ENCODE measurements at places on chromosomes 2 and 18.

- no peak for DNase-seq
Observed at GRCh38 chr18:59159986-59160385, 20.3 kb downstream of the SEC11C start.

- DNase-seq, result no peak
Observed at GRCh38 chr2:30692829-30693275, 114.4 kb downstream of the CAPN13 start.

DNA sequence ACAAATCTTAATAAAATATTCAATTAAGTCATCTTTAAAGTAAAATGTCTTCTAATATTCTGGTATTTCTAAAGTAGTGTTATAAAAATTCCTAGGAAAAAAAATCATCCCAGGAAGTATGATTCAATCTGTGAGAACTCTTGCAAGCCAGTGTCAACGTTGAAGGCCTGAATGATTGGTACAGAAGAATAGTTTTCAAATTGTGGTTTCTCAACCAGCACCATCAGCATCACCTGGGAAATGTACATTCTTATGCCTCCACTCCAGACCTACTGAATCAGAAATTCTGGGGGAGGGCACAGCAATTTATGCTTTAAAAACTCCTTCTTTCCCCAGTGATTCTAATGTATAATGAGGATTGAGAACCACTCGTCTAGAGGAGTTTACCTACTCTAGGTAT, 62.3 kb upstream of the C2orf15 start:
- no peak for DNase-seq

DNA sequence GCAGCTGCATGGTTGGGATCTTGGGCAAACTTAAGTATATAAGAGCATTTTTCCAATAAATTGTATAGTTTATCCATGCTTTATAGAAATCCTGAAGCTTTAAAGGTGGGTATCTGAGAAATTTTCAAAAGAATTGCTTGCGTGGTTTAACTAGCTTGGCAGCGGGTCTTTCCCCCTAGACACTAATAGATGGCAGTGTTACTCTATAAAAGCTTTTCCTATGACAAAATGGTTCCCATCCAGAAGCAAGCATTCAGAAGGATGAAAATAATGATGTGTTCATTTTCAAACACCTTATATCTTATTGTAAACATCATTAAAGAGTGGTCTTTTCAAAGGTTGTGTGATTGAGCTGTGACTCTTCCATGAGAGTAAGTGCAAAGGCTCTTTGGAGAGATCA, 45.9 kb downstream of the KDM3A start:
- no peak for DNase-seq

DNA sequence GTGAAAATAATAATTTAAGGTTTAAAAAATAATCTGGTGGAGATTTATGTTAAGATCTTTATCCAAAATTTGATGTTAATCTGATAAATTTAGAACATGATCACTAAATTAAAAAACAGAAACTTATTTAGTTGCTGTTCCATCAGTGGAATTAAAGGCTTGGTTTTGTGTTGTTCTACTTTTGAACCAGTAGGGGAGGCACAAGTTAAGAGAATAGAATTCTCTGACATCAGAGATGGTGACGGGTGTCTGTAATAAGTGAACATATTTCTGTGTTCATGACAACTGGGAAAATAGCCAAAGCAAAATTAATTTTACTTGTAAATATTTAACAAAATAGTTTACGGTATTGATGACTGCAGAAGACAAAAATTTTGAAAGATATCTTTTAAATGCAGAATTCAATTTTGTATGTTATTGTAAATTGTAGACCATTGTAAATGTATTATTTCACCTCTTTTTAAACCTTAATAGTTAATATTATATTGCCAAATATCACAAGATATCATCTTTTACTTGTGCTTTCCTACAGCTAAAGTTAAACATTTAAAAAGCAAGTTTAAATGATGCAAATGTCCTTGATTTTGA, 106.0 kb downstream of the UBR3 start:
- DNase-seq, result no peak

- DNase-seq, result no peak
Observed at GRCh38 chr2:55877087-55877436, 46.5 kb downstream of the EFEMP1 start.

DNA sequence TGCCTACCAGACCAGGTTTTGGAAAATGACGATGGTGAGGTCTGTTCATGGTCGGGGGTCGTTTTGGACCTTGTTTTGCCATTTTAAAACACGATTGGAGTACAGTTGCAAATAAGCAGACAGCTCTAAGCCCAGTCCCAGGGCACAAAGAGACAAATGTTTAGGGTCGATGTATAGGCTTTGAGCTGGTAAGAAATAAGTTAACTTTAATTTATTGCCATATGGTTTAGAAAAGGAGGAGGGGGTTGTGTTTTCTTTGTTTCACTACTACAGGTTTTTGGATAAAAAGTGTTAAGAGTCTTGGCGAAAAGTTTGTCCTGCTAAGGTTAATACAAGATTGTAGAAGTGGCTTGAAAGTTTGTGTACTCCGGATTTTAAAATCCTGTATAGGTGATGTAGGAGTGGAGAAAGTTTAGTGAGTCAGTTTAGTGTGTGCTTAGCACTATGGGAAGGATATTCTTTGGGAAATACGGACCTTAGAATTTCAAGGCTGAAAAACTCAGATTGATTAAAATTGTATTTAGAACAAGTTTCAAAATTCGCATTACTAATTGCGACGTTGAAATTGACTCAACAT, 1.3 kb downstream of the KCMF1 start:
- DNase-seq, result no peak

GRCh38 chr2:3021720-3022119, 355.9 kb downstream of the EIPR1 start:
- DNase-seq, result no peak

DNA sequence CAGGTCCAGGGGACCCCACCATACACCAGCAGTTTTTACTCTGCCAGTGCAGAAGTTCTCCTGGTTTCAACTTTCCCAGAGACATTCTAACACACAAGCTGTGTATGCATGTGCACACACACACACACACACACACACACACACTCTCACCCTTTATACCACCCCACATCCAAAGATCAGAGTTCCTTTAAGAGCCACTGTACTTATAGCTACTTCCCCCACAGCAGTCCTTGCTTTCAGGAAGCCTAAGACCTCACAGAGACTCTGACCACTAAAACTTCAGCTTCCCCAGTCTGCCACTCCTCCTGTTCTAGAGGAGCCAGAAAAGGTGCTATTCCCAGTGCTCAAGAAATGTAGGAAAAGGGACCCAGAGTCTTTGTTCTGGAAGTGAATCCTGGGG, 107.8 kb downstream of the ZNF521 start:
- DNase-seq, result no peak

GRCh38 chr2:111912547-111912946, 14.1 kb downstream of the MERTK start:
- no peak for DNase-seq

DNA sequence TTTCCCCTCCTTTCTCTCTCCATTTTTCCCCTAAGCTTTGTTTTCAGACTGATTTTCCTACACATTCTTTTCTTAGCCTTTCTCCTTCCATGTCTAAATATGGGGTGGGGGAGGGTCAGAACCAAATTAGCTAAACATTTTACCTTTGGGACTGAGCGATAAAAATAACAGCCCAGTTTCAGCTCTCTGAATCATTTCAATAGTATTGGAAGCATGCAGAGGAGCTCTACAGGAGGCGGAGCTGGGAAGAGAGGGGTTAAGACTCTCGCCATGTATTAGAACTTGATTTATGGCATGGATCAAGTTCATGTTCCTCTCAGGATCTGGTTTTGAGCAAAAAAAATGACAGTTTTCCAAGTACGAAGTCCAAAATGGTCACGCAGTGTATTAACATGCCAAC, 109.1 kb downstream of the CPO start:
- no peak for DNase-seq

DNA sequence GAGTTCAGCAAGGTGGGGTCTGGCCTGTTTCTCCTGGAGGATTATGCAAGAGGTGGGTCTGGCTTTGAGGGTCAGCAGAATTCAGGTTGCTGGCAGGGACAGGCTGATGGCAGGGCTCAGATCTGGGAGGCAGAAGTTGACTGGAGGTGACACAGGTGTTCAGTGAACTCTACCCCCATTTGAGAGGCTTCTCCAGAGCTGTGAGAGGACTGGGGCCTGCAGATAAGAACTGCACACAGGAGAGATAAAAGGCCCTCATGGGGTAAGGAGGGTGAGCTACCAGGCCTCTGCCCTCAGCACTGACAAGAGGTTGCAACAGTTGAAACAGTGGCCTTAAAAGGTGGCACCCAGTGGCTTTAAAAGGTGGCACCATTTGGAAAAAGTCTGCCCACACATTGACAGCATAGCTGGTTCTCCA, 13.1 kb downstream of the MOCOS start:
- DNase-seq, result no peak

- no peak for DNase-seq
Observed at GRCh38 chr2:111665011-111665410, 219.0 kb downstream of the ANAPC1 start.

DNA sequence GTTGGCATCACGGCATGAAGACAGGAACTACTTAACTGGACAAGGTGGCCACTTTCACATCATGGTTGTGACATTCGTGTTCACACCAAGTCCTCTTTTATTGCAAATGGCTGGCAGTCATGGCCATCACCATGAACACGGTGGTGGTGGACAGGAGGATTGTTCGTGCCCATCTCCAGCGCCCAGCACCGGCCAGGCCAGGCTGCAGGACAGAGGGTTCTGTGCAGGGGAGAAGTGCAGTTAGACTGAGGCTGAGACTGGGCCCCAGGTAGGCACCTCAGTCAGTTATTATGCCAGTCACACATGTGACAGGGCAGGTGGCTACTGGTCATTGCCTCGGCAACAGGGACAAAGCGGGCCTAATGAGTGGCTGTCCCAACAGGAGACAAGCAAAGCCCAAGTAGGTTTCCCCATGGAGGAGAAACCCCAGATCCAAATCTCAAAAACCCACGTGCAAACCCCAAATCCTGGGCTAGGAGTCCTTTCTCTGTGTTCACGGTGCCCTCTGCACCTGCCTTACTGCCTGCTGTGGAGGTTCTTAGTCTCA, 468.1 kb upstream of the MYT1L start:
- no peak for DNase-seq

DNA sequence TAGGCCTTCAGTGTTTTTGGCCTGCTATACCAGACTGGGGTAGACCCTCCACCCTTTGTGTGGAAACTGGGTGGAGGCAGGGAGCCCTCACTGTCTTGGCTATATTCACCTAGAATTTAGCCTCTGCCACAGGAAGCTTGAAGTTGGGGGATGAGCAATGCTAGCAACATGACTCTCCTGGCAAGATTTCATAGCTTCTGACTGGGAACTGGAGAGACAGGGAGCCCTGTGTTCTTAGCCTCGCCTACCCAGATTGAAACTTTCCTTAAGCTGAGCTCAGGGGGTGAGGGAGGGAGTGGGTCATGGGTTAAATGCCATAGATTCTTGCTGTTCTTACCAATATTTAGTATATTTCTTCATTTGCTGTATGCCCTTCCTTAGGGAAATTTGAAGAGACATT, 46.8 kb upstream of the FAM98A start:
- no peak for DNase-seq

DNA sequence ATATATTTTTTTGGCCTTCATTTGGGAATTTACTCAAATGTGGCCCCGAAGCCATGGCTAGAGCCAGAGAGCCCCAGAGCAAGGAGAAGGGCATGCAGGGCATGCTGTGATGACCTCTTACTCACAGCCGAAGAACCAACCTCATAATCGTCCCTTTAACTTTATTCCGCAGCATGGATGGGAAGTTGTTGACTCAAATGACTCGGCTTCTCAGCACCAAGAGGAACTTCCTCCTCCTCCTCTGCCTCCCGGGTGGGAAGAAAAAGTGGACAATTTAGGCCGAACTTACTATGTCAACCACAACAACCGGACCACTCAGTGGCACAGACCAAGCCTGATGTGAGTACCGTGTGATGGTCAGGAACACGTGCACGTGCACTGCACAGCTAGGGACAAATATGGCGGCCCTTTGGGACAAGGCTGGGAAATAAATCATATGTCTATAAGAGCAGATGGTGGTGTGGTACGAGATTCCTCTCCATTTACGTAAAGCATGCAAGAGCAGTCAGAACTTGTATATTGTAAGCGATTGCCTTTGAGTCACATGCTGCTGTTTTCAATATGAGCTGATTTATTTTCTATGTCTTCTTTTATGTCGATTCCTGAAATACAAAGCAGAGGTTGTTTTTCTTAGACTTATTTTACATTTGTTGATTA, 280.9 kb downstream of the NEDD4L start:
- no peak for DNase-seq

GRCh38 chr2:106530866-106531265, 43.7 kb downstream of the CD8B2 start:
- no peak for DNase-seq

- DNase-seq, result no peak
Observed at GRCh38 chr2:2191110-2191707, 139.9 kb downstream of the MYT1L start.

DNA sequence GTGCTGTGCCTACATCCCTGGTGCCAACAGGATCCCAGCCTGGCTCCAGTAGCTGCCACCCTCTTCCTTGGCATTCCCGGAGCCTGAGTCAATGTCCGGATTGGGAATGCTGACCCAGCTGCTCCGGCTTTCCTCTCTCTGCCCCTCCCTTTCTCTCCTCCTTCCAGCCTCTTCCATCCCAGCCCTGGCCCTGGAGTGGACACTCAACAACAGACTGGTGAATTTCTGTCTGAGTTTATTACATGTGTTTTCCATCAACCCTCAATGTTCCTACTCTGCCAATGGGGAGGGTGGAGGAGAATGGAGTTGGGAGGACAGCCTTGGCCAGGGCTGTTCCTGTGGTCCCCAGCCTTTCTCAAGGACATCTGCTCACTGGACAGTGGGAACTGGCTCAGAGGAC, 917 bp upstream of the PRKAG3 start:
- no peak for DNase-seq

GRCh38 chr2:5694306-5694705, 2.1 kb downstream of the SOX11 start:
- DNase-seq, result no peak

DNA sequence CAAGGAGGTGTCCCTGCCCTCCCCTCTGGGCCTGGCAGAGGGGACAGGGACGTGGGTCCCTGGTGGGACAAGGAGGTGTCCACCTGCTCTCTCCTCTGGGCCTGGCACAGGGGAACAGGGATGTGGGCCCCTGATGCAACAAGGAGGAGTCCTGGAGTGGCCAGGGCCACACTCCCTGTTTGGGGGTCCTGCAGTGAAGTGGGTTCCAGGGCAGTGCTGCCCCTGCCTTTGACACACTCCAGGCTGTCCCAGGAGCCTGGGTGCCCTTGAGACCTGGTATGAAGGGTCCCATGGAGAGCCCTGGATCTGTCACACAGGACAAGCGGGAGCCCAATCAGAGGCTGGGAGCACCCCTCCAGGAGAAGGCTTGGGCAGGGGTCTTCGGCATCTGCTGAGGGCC, 75.8 kb upstream of the GPC1 start:
- no peak for DNase-seq

- DNase-seq, result no peak
Observed at GRCh38 chr2:47038656-47039488, 116.2 kb downstream of the STPG4 start.

- no peak for DNase-seq
Observed at GRCh38 chr18:79650959-79651358, 28.6 kb upstream of the CTDP1 start.

GRCh38 chr2:129849559-129850160, 129.8 kb upstream of the RAB6C start:
- no peak for DNase-seq

GRCh38 chr2:234826681-234827080, 125.1 kb upstream of the SH3BP4 start:
- no peak for DNase-seq

Data from left lung (tissue), 14 donors.